SW 1271 (cell line): ENCODE measurements at places on chromosomes 6 and 20.
A peak's percentile ranks its signal among the peaks of the same experiment; 100 is the strongest.

DNA sequence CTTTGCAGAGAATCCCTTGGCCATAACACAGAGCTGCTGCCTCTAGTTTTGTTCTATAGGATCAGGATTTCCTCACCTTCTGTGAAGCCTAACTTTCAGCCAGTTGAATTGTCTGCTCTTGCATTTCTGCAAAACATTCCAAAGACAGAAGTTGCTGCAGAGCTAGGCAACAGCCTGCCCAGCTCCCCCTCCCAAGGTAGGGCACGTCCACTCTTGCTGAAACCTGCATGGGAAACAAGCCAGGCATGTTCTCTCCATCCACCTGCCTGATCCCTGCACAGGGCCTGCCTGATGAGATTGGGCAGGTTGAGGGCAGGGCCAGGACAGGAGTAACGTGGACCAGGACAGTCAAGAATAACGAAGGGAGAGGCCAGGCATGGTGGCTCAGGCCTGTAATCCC lies 58.9 kb upstream of the NAA20 start:
- DNase-seq, result no peak

GRCh38 chr6:34316431-34317171 lies 67.8 kb upstream of the SMIM29 start:
- no peak for DNase-seq

- no peak for DNase-seq
These were observed 39.0 kb downstream of the MAN1A1 start for GRCh38 chr6:119310486-119311036.

- no peak for DNase-seq
These were observed 33.8 kb downstream of the TBC1D7 start for GRCh38 chr6:13294499-13295069.

DNA sequence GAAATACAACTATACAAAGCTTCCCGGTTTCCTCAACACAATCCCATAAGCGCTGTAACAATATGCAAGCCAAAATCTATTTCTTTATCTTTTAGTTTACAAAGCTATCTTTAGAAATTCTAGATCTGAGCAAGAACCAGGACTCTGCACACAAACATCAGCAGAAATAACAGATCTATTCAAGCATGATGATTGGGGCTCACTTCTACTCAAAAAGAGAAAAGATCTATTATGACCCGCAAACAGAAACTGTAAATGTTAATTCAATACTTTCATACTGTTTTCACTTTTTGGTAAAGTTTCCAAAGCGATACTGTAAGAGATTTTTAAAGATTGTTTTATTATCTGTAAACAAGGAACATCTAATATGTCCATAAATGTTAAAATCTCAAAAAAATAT lies 86.6 kb downstream of the SESN1 start:
- no peak for DNase-seq

- DNase-seq, result no peak
These were observed 108.6 kb upstream of the SLC2A12 start for GRCh38 chr6:134161041-134161440.

DNA sequence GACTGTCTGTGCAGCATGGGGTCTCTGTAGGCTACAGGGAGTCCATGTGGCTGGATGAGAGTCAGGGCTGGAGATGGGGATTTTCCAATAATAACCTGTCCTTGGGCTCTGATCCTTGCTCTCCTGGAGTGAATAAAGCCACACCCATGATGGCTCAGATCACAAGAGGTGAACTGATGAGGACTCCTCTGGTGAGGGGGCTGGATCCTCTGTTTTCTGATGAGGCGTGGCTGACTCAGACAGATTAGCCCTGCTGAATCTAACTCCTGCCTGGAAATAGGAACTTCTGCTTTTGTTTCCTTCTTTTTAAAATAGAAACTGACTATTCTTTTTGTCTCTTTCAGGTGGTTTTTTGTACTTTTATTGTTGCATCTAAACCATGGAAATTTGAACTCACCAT lies 27.0 kb downstream of the CST9L start:
- no peak for DNase-seq

DNA sequence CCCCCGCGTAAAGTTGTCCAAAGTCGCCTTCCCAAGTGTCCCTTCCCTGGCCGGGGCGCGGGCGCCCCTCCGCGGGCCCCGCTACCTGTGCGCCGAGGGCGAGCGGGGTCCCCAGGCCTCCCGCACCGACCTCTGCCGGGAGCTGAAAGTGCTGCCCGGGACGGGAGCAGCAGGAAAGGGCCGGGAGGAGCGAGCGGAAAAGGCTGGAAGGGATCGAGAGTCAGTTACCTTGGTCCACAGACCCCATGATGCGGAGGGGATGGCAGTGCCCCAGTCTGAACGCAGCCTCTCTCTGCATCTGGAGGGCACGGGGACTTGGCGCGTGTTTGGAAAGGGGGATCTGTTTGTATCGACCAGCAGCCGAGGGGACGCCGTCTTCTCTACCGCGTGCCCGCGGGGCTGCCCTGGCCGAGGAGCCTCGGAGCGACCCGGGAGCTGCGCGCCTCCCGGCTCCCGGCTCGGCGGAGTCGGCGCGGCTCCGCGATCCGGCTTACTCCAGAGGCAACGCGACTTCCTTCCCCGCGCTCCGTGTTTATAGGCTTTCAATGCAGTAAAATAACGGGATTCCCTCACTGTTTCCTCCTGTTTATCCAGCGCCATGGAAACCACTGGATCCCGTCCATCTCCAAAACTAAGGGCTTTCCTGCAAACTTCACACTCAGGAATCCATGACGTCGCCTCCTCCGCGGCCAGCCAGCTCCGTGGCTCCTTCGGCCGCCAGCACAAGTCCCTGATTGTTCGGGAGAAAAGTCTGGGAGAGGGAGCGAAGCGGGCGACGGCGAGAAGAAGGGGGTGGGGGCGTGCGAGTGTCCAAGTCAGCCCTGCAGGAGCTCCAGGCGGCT lies 20.0 kb upstream of the NFATC2 start:
- DNase-seq, result peak; percentile 76

DNA sequence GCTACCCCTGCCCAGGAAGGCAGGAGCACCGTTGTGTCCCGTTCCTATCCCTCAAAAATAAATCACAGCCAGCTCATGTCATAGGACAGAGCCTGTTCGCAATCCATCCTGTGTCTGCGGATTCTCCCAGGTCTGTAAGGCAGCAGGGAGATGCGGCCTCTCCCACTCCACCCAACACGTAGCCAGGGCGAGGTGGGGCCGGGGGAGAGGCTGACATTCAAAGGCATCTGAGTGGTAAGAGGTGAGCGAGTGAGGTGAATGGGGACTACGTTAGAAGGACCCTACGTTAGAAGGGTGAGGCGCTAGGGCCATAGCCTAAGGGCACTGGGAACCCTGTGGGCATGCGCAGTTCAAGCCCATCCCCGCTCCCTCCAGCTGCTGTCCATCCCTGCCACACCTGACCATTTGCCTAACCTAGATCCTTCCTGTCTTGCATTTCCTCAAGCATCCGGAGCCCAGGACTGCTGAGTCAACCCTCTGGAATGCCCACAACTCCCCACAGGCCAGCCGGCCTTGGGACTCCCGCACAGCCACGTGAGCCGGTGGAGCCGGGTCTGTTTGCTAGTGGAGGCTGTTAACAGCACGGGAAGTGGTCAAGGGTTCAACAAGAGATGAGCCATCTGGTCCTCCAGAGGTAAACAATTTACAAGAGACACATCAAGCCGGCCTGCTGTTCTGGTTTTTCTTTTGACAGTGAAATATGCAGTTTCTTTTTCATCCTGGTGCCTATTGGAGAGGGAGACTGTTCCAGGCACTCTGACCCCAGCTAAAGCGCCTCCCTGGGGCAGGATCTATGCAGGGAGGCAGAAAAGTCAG lies 45.9 kb downstream of the RIPOR3 start:
- DNase-seq, result peak; percentile 99

DNA sequence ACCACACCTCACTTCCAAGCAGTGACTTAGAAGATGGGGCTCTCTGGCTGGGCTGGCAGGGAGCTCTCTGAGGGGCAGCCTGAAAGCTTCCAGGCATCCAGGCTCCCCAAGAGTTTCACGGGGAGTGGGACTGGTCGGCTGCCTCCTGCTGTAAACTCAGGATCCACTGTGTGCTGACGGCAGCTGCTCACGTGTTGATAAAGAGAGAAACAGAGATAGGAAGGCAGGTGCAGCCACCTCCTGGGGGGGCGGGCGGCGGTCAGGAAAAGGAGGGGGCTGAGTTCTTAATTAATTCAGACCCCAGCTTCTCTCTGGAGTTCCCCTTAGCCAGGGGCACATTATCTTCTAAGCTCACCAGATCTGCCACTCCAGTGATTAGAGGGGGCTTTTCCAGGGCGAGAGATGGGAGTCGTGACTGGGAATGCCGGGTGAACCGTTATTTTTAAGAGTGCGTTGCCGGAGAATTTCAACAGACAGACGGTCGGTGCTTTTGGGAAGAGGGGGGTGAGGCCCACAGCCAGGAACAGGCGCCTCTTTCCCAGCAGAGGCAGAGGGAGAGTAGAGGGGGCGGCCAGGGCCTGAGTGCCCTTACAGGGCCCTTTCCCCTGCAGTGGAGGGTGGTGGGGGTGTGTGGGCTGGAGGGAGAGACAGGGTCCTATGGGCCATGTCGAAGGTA lies 70.9 kb downstream of the CD40 start:
- no peak for DNase-seq

DNA sequence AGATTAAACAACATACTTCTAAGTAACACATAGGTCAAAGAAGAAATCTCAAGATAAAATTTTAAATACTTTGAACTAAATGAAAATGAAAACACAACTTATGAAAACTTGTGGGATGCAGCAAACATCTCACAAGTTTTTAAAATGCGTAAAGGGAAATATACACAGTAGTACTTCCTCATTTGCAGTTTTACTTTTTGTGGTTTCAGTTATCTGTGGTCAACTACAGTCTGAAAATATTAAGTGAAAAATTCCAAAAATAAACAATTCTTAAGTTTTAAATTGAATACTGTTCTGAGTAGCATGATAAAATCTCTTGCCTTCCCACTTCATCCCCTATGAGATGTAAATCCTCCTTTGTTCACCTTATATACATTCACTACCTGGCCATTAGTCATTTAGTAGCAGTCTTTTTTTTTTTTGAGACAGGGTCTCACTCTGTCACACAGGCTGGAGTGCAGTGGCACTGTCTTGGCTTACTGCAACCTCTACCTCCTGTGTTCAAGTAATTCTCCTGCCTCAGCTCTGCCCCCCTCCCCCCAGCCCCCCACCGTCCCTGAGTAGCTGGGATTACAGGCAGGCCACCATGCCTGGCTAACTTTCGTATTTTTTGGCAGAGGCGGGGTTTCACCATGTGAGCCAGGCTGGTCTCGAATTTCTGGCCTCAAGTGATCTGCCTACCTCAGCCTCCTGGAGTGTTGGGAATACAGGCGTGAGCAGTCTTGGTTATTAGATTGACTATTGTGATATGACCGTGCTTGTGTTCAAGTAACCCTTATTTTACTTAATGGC lies 154.6 kb upstream of the AHI1 start:
- DNase-seq, result no peak

GRCh38 chr20:57566399-57566798 lies 5.5 kb downstream of the PCK1 start:
- DNase-seq, result no peak

DNA sequence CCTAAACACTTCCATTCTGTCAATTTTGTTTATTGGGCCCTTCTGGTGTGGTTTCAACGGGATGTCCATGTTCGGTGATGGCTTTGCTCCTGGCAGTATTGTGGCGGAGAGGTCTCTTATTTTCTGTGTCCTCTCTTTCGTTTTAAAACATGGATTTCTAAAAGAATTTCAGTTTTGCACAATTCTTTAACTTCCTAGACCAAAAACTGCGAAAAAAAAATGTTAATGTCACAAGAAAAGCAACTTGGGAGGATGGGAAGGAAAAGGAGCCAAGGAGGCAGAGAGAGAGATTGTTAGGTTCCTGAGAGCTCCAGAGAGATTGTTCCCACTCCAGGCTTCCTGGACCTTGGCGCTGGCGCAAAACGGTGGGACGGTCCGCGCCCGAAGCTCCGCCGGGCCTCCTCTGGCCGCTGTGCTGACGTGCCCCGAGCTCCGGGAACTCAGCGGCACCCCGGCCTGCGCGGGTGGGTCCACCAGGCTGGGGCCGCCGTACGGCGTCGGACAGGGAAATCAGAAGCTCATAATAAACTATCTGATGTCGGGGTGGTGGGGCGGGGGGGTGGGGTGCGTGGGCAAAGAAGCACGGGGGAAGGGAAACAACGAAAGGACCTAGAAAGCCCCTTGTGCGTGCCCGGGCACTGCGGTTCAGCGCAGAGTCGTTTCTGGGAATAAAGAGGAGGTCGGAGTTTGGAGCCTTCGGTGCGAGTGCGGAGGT lies 951 bp upstream of the OLIG3 start:
- no peak for DNase-seq

DNA sequence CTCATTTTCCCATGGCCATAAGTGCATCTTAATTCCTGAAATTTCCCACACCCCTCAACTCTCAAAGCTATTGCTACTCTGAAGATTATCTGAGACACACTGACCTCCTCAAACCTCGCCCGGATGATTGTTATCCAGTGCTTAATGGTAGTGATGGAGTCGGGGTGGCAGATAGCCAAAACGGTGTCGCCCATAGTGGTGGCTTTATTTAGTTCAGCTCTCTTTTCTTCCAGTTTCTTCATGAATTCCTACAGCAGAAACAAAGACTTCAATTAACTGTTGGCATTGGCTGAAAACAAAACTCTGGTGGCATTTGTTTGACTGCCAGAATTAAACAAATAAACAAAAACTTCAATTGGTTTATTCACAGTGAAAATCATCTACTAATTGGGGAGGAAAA lies 165.4 kb downstream of the DST start:
- DNase-seq, result no peak

DNA sequence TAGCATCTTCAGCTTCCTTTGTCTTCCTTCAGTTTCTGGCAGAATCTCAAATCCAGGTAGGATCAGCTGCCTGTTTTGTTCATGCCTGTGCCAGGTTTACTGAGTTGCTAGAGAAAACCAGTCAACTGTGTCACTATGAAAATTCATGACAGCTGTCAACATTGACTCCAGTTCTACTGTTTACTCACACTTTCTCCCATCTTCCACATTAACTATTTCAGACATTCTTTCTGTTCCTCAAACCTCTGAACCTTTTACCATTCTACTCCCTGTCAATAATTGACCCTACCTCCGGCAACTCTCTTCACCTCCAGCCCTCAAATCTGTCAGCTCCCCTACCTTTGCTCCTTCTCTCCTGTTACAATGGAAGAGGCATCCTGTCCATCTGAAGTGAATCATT lies 8.5 kb downstream of the ENPP4 start:
- no peak for DNase-seq
